Activated CD4-positive, alpha-beta memory T cell treated with anti-CD3 and anti-CD28 coated beads, Interleukin-2, amount 10 ng/mL, durations not matched to agents 7 days and 5 days (primary cell): ENCODE measurements at places on chromosomes 4 and X. TPM values are rescaled to one million over a fixed set of nuclear protein-coding genes. Genes with fewer than 3 reads are reported as not detected.
A peak's percentile ranks its signal among the peaks of the same experiment; 100 is the strongest.

- no peaks in the 10 kb centered on the region for H3K4me1 ChIP-seq
- H3K4me3 ChIP-seq: no peak overlapping the region
- H3K27ac ChIP-seq: no peak overlapping the region
Measured at GRCh38 chrX:10656214-10656613, 35.8 kb upstream of the MID1 start.

DNA sequence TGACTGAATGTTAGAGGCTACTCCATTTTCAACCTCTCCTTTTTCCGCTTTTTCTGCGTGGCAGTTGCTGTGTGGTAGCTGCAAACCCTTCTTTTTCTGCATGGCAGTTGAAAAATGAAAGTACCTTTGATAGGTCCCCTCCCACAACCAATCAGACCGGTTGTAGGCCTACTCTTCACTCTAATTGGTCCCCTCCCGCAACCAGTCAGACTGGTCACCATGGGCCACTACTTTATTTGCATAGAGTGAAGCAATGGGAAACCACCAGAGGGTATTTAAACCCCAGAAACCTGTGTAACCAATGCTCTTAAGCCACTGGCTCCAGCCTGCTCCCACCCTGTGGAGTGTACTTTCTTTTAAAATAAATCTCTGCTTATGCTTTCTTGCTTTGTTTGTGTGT lies 877.8 kb downstream of the FAM133A start:
- H3K27ac ChIP-seq: no peak overlapping the region
- no peaks in the 10 kb centered on the region for H3K4me1 ChIP-seq
- no peak overlapping the region for H3K4me3 ChIP-seq
- no peaks in the 10 kb centered on the region for H3K27me3 ChIP-seq
- H3K36me3 ChIP-seq: no peaks in the 10 kb centered on the region
- no peak for DNase-seq

DNA sequence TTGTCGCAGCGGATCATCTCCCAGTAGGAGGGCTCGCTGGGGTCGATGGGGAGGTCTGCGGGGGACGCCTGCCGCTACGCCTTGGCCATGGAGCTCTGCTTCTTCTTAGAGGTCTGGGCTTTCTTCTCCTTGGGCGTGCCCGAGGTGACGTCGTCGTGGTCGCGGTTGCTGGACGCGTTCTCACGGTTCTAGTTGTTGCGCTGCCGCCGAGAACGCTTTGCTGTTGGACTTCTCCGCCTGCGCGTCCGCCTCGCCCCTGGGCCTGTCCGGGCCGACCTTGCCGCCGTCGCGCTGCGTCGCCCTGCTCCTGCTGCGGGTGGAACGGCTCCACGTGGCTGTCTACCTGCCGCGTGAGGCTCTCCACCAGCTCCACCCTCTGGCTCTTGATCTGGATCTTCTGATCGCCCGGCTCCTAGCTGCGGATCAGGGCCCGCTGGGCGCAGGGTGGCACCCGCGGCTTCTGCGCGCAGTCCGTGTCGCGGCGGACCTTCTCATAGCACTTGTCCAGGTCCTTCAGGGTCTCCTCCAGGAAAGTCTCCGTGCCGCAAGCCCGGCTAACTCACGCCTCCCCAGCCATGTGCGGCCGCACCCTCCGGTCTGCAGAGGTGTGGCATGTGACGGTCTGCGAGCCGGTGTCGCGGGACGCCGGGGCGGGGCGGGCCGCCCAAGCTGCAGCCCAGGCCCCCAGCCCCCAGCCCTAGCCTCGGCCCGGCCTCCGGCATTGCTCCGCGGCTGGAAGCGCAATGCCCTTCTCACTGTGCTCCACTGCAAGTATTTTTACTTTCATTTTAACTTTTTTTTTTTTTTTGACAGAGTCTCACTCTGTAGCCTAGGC lies 40.5 kb upstream of the OGT start:
- no peaks in the 10 kb centered on the region for H3K36me3 ChIP-seq
- H3K4me1 ChIP-seq: peaks cover 13% of the 10 kb centered on the region
- H3K27ac ChIP-seq: no peak overlapping the region
- H3K27me3 ChIP-seq: no peaks in the 10 kb centered on the region
- H3K4me3 ChIP-seq: peak overlapping the region; percentile 75

GRCh38 chrX:129965166-129965565 lies 17.3 kb upstream of the BCORL1 start:
- H3K36me3 ChIP-seq: no peaks in the 10 kb centered on the region
- H3K27ac ChIP-seq: no peak overlapping the region
- peaks cover 14% of the 10 kb centered on the region for H3K4me1 ChIP-seq
- DNase-seq: no peak
- no peaks in the 10 kb centered on the region for H3K27me3 ChIP-seq
- no peak overlapping the region for H3K4me3 ChIP-seq

GRCh38 chr4:14867847-14868246 lies 134.4 kb upstream of the CPEB2 start:
- no peaks in the 10 kb centered on the region for H3K4me1 ChIP-seq
- no peaks in the 10 kb centered on the region for H3K36me3 ChIP-seq
- DNase-seq: no peak
- no peaks in the 10 kb centered on the region for H3K27me3 ChIP-seq
- no peak overlapping the region for H3K27ac ChIP-seq

GRCh38 chr4:138439143-138439581 lies 197.0 kb upstream of the SLC7A11 start:
- H3K27me3 ChIP-seq: no peaks in the 10 kb centered on the region
- no peak overlapping the region for H3K27ac ChIP-seq
- H3K36me3 ChIP-seq: no peaks in the 10 kb centered on the region
- H3K4me3 ChIP-seq: no peak overlapping the region
- DNase-seq: no peak
- H3K4me1 ChIP-seq: no peaks in the 10 kb centered on the region

DNA sequence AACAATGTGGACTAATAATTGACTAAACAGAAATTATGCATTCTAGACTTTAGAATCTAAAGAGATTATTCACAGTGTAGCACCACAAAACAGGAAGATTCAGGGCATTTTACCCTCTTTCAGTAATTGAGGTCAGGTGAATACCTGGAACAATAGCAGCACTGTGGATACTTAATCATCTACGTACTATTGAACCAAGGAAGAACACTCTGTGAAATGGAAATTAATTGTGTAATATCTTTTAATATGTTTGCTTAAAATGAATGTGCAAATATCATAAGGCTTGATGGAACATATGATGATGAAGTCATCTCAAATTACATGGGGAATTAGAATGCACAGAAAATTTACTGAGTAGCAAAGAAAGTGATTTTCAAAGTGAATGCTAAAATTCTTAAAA lies 68.5 kb upstream of the MAP9 start:
- H3K36me3 ChIP-seq: no peaks in the 10 kb centered on the region
- no peaks in the 10 kb centered on the region for H3K4me1 ChIP-seq
- H3K27me3 ChIP-seq: peaks cover 5% of the 10 kb centered on the region
- no peak for DNase-seq
- H3K4me3 ChIP-seq: no peak overlapping the region

DNA sequence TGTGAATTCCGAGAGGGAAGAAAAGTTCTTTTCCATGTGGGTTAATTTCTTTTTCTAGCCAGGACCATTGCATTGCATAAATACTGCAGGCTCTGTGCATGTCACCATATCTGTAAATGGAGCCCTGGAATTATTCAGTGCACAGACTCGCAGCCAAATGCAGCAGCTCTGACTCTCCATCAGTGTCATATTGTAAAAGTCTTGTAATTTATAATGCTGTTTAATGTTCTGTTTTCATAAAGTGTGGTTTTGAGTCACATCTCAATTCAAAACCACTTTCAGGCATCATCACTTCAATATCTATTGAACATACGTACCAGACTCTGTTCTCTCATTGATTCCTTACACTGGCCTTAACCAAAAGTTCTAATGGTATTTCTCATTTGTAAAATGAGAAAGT lies 193.9 kb upstream of the RPL34 start:
- no peak for DNase-seq
- peaks cover 20% of the 10 kb centered on the region for H3K27me3 ChIP-seq
- peaks cover 7% of the 10 kb centered on the region for H3K4me1 ChIP-seq
- H3K27ac ChIP-seq: no peak overlapping the region
- peaks cover 4% of the 10 kb centered on the region for H3K36me3 ChIP-seq

- H3K27ac ChIP-seq: no peak overlapping the region
- H3K4me3 ChIP-seq: no peak overlapping the region
Measured at GRCh38 chrX:153582896-153583295, 16.0 kb downstream of the CCNQ start.

- no peaks in the 10 kb centered on the region for H3K36me3 ChIP-seq
- H3K27ac ChIP-seq: no peak overlapping the region
- H3K27me3 ChIP-seq: no peaks in the 10 kb centered on the region
- no peak overlapping the region for H3K4me3 ChIP-seq
Measured at GRCh38 chr4:53018471-53018870, 156.4 kb downstream of the RASL11B start.

DNA sequence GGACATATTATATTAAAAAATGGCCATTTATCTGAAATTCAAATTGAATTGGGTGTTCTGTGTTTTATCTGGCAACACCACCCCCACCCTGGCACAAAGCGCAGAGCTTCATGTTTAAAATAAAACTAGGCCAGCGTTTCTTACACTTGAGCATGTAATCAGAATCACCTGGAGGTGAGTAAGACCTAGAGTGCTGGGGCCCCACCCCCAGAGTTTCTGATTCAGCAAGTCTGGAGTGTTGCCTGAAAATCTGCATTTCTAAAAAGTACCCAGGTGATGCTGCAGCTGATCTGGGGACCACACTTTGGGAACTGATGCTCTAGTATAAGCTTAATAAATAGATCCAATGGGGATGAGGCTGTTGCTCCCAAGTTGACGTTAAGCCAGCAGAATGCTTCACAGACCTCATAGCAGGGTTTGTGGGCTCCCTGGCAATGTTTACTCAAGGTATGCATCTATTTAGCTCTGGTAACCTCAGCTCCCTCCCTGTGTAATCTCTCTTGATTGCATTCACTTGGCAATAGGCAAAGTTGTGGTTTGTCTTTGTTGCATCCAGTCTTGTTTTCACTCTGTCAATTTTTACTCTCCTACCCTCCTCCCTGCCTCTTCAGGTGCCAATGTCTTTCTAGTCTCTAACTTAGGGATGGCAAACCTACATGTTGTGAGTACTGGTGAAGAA lies 99.8 kb upstream of the TEX13D start:
- H3K4me3 ChIP-seq: no peak overlapping the region
- H3K4me1 ChIP-seq: peaks cover 26% of the 10 kb centered on the region
- DNase-seq: peak; percentile 47
- H3K27me3 ChIP-seq: no peaks in the 10 kb centered on the region
- H3K36me3 ChIP-seq: no peaks in the 10 kb centered on the region
- peak overlapping the region; percentile 64 for H3K27ac ChIP-seq

GRCh38 chrX:114619874-114620273 lies 36.0 kb downstream of the HTR2C start:
- no peaks in the 10 kb centered on the region for H3K4me1 ChIP-seq
- H3K36me3 ChIP-seq: no peaks in the 10 kb centered on the region
- H3K27me3 ChIP-seq: no peaks in the 10 kb centered on the region
- H3K4me3 ChIP-seq: no peak overlapping the region
- DNase-seq: no peak

- peaks cover 4% of the 10 kb centered on the region for H3K27me3 ChIP-seq
- H3K4me3 ChIP-seq: no peak overlapping the region
- no peaks in the 10 kb centered on the region for H3K4me1 ChIP-seq
- no peak overlapping the region for H3K27ac ChIP-seq
- H3K36me3 ChIP-seq: no peaks in the 10 kb centered on the region
Measured at GRCh38 chrX:11750046-11750445, 8.0 kb upstream of the MSL3 start.

DNA sequence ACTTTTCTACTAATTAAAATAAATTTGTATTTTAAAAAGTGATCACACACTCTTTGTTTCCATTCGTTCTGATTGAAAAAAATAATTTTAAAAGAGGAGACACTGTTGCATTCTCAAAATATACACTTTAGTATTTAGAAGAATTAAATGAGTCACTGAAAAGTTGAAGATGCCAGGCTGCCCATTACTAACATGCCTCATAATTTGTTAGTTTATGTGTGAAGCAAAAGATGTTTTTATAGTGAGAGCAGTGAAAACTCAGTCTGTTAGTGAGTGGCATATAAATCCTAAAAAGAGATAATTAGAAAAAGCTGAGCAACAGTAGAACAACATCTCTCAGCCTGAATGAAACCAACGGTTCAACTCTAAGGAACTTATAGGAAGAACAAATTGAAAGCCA lies 143.4 kb downstream of the CDS1 start:
- no peak for DNase-seq
- H3K36me3 ChIP-seq: no peaks in the 10 kb centered on the region
- H3K4me3 ChIP-seq: no peak overlapping the region
- H3K27ac ChIP-seq: no peak overlapping the region
- peaks cover 10% of the 10 kb centered on the region for H3K4me1 ChIP-seq
- H3K27me3 ChIP-seq: no peaks in the 10 kb centered on the region

DNA sequence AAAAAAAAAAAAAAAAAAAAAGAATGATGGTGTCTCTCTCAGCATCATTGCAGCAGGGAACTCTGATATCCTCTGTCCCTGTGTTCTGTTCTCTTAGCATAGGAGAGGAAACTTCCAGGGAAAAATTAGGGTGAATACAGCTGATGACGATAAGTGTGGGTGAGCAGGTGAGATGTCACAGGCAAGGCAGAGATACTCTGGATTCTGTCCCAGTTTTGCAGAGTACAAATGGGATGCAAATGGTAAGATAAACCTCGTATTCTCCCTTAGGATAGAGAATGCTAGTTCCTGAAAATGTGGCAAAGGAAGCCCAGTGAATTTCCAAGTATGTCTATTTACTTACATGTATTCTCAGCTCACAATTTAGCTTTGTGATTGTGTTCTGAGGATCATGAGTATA lies 671.6 kb upstream of the BOD1L1 start:
- H3K4me3 ChIP-seq: no peak overlapping the region
- no peaks in the 10 kb centered on the region for H3K4me1 ChIP-seq
- H3K27ac ChIP-seq: no peak overlapping the region
- H3K27me3 ChIP-seq: no peaks in the 10 kb centered on the region

CLTRN gene
- 0.18 TPM for total RNA-seq

FRAS1 gene
- total RNA-seq: not detected

PRPS2 gene
- 66.9 TPM for total RNA-seq

DRP2 gene
- 0.78 TPM for total RNA-seq

CENPVL3 gene
- total RNA-seq: not detected

CC2D2A gene
- not detected for total RNA-seq

JAKMIP1 gene
- 43.8 TPM for total RNA-seq
